LHCN-M2 (cell line): ENCODE measurements at places on chromosomes 12 and 14. TPM values are rescaled to one million over a fixed set of nuclear protein-coding genes. Genes with fewer than 3 reads are reported as not detected.

MYL6B gene
- total RNA-seq: 130 and 136 TPM in 2 replicates

NEUROD4 gene
- not detected in 2 replicates for total RNA-seq

SIX1 gene
- total RNA-seq: 156 and 183 TPM in 2 replicates

FOXN3 gene
- total RNA-seq: 16.4 and 21.0 TPM in 2 replicates

CTSG gene
- total RNA-seq: not detected in 2 replicates

CEBPE gene
- total RNA-seq: 0.11 TPM in 1 of 2 replicates, not detected in the other

GALNT9 gene
- 0.63 and 0.64 TPM in 2 replicates for total RNA-seq

DNA sequence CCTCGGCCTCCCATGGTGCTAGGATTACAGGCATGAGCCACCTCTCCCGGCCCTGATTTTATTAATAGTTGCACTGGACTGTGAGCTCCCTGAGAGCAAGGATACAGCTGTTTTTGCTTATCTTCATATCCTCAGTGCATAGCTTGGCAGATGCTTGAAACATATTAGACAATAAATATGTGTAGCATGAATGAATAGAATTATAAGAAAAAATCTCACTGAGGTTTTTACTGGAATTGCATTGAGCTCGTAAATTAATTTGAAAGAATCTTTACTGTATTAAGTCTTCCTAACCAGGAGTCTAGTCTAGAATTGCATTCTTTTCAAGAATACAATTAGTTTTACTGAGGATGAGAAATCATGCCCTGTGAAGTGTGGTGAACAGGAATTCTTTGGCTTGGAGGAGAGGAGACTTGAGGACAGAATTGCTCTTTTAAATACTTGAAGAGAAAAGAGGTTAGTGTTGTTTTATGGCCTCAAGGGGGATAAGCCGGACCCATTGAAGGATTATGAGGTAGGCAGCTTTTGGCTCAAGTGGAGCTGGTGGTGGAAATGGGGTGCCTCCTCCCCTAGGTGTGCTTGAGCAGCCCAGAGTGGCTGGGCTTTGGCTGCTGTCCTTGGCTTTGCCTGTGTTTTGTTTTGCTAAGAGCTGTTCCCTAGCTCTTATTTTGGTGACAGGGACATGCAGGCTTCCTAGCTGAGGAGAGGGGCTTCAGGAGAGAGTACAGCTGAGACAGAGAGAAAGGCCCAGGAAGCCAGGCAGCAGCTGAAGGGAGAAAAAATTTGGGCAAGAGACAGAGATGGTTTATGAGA lies 34.0 kb downstream of the PLEKHD1 start:
- DNase-seq: no peak

DNA sequence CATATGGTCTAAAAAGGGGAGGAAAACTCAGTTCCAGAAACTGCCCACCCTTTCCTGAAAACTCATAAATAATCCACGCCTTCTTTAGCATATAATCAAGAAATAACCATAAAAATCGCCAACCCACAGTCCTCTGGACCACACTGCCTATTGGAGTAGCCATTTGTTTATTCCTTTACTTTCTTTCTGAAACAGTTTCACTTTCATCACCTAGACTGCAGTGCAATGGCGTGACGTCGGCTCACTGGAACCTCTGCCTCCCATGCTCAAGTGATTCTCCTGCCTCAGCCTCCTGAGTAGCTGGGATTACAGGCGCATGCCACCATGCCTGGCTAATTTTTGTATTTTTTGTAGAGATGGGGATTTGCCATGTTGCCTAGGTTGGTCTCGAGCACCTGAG lies 44.2 kb downstream of the CLMN start:
- no peak for DNase-seq

DNA sequence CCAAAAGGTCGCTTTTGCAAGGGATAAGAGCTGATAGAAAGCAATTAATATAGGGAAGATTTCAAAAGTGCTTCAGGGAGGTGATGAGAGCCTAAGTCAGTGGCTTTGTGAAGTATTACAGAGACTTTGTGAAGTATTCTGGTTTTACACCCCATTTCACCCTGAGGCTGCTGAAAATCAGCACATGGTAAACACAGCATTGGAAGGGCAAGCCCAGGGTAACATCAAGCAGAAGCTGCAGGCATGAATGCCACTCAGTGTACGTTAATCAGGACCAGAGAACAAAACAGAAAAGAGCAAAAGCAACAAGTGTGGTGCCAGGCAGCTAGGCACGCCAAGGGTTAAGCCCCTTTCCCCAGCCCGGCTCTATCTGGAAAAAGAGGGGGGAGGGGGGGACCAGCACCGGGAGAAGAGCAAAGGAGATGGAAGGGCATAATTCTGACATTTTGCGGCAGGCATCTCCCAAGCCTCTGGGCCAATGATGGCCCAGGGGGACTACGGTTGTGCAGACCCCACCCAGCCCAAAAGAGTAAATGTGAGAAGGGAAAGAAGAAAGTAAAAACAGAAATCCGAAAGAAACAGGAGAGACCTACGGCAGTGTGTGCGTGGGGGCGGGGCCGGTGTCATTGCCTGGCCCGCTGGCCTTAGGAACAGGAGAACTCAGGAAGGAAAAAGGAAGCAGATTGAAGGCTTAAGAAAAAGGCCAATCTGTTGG lies 58.9 kb downstream of the DHRS2 start:
- no peak for DNase-seq

- DNase-seq: no peak
Observed at GRCh38 chr14:21652209-21652808, 1.3 kb upstream of the OR4E2 start.

- DNase-seq: no peak
Observed at GRCh38 chr12:110638796-110639195, 24.9 kb downstream of the TCTN1 start.

DNA sequence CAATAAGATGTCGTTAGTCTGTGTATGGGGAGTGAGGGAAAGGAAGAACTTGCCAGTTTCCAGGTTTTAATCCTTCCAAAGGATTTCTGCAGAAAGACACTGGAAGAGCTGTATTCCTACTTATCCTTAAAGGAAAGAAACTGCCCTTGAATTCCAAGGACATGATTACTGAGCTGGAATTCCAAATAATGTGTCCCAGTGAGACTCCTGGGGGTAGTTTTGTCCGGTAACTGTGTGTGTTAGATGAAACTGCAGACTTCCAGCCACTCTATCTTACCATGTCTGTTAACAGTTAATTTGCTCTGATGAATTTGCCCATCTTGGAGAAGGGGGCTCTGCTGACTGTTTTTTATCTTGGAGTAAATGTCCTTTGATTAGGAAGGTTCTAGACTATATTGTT lies 33.0 kb downstream of the CKB start:
- no peak for DNase-seq

DNA sequence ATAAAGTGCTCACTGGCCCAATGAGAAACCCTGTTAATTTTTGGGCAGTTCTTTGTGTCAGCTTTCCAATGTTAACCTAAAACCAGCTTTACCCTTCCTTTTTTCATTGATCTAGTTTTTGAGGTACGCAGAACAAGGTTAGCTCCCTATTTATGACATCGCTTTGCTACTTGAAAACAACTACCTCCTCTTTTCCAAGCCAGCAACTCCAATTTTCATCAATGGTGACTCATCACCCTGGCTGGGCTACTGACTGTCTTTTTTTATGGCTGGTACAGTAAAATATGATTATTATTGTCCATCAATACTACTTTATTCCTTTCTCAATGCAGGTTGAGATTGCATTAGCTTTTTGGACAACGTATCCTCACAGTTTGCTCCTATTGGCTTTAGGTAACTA lies 22.5 kb upstream of the AKAP6 start:
- DNase-seq: no peak

DNA sequence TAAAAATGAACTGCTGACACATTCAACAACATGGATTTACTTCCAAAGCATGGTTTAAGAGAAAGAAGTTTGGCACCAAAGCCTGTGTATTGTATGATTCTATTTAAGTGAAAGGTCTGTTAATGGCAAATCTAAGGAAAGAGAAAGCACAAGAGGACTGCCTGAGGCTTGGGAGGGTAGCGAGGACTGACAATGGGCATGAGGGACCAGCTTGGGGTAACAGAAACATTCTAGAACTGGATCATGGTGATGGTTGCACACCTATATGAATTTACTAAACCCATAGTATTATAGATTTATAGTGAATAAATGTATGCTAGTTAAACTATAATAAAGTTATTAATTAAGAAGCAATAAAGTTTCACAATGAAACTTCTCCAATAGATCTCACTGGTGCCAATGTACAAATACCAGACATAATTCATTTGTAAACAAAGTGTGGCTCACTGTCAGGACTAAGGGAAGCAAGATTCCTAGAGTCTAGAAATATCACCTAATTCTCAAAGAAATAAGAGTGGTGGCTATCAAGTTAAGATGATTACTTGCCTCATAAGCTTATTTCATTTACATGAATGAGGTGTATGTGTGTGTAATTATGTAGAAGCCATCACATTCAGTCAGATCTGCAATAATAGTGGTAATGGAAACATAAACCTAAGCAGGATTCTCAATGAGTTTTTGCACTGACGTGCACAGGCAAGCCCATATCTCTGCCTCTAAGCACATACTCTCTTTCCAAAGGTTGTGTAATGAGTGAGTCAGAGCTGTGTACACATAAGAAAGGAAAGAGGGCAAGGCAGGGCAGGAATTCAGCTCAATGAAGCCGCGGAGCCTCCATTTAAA lies 353.4 kb downstream of the KCNH5 start:
- peak; percentile 21 for DNase-seq

DNA sequence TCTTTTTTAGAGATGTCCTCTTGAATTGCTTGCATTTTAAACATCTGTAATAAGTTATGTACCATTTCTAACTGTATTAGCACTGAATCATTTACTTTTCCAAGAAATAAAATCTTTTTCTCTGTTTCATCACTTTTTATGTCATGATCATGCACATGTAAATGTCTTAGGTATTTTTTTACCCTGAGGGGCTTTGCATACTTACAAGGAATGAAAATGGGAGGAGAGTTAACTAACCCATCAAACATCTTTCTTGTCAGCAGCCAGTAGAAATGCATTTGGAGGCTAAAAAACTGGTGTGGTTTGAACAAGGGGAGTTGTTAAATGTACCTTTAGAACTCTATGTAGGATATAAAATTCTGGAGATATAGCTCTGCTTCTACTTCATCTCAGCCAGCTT lies 1080.3 kb downstream of the GALC start:
- DNase-seq: no peak

DNA sequence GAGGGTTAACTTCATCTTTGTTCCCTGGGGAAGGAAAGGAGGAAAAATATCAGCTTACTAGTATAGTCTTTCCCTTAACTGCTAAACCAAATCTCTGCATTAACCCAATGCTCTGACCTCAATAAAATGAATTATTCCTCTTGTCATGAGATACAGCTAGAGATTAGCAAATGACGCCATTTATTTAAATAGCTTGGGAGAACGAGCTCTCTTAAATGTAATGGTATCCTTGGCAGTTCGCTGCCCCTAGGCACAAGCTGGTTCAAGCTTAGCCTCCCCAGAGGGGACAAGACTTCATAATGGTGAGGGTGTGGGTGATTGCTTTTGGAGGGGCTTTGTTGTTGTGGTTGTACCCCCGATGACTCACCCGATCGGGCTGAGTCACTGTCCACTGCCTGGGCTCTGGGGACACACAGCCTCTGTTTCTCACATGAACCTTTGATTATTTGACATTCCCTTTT lies 19.6 kb downstream of the FNTB start:
- peak; percentile 75 for DNase-seq

GRCh38 chr12:42099433-42099832 lies 45.2 kb downstream of the GXYLT1 start:
- DNase-seq: no peak
